ENCODE measurements at places on chromosomes 1 and 21.
A peak's percentile ranks its signal among the peaks of the same experiment; 100 is the strongest.

- DNase-seq: peak; percentile 98
These were observed at the start of gene TMEM222 for GRCh38 chr1:27321813-27322568. TSS of gene TMEM222 (plus strand) at chr1:27322163. CDS start at chr1:27322198, 35 bp downstream.

DNA sequence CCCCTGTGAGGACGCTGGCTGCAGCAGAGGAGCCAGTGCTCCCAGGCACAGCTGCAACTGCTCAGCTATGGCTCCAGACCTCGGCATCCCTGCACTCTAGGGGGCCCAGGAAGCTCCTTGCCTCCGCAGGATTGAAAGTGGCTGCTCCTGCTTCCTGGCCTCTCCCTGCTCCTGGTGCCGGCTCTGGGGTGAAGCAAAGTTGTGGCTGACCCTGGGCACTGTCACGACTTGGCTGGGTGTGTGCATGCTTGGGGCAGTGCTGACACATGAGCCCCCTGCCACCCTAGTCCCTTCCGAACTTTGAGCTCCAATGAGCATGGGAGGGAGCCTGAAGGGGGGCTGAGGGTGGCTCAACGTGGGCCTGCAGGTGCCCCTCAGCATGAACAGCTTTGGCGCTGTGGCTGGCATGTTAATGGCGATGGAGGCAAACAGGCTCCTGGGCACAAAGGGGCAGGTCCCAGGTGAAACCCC lies 1512.2 kb downstream of the KCNT2 start:
- DNase-seq: no peak

DNA sequence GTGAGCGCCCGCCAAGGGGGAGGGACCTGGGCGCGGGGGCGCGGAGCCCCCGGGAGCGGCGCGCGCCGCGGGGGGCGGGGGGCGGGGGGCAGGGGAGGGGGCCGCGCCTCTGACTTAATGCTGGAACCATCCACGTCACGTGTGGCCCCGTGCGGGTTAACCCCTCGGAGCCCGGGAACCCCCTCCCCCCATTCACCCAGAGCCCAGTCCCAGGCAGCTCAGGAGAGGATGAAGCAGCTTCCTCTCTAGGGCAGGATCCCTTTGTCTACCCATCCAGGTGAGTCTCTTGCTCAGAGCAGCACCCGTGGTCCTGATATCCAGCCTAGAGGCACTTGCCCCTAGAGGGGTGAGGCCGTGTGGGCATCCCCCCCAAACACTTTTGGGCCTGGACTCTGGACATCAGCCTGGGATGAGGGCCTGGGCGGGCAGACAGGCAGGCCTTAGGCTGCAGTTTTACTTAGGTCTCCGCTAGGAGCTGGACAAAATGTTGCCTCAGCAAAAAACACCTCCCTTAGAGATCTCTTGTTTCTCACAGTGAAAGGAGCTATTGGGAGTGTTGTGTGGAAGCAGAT lies at the start of gene ALX3:
Gene ALX3 (minus strand): TSS at position 2 of the 572 bp plus-strand sequence. CDS start 60 bp downstream, outside the sequence.
- DNase-seq: no peak

- no peak for DNase-seq
These were observed 7.8 kb downstream of the KCNJ10 start for GRCh38 chr1:160062230-160062532.

- no peak for DNase-seq
These were observed 3.4 kb upstream of the RGS16 start for GRCh38 chr1:182607566-182607965.

GRCh38 chr1:182303778-182304177 lies 87.8 kb downstream of the GLUL start:
- DNase-seq: no peak

- DNase-seq: no peak
These were observed 58.0 kb downstream of the B3GALT5 start for GRCh38 chr21:39670701-39671100.

- no peak for DNase-seq
These were observed 391.7 kb downstream of the KCTD3 start for GRCh38 chr1:215958841-215959240.

DNA sequence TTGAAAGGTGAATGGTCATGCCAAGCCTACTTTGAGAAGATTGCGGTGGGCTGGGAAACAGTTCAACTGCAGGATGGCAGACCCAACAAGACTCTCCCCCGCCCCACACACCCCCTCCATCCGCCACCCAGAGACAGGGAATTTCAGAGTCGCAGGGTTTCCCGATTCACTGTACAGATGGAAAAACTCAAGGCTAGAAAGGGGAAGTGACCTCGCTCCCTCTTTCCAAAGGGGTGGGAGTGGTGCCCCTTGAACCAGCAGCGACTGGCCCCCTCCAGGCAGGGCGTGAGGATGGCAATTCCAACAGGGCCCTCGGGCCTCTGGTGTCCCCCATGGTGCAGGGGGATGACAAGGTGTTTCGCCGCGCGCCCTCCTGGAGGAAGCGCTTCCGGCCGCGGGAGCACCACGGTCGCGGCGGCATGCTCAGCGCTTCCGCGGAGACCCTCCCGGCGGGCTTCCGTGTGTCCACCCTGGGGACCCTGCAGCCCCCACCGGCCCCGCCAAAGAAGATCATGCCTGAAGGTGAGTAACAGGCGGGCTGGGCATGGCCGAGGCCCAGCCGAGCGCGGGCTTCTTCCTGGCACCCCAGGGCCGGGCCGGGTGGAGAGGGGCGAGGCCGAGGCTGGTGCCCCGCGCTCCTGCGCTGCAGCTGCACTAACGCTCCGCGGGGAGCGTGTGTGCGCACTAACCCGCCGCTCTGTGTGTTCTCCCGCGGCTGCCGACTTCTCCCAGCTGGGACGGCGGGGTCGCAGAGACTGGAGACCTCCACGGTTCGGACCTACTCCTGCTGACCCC lies 10.4 kb downstream of the MYOG start:
- no peak for DNase-seq

GRCh38 chr1:59952065-59952464 lies 25.5 kb upstream of the CYP2J2 start:
- no peak for DNase-seq

GRCh38 chr21:25688275-25689155 lies 46.2 kb downstream of the ATP5PF start:
- no peak for DNase-seq

- no peak for DNase-seq
These were observed 100.5 kb downstream of the SYF2 start for GRCh38 chr1:25131794-25132193.

GRCh38 chr1:68377098-68377497 lies 72.7 kb downstream of the RPE65 start:
- DNase-seq: no peak

GRCh38 chr1:37945743-37946702 lies 830 bp downstream of the INPP5B start:
- DNase-seq: peak; percentile 73

DNA sequence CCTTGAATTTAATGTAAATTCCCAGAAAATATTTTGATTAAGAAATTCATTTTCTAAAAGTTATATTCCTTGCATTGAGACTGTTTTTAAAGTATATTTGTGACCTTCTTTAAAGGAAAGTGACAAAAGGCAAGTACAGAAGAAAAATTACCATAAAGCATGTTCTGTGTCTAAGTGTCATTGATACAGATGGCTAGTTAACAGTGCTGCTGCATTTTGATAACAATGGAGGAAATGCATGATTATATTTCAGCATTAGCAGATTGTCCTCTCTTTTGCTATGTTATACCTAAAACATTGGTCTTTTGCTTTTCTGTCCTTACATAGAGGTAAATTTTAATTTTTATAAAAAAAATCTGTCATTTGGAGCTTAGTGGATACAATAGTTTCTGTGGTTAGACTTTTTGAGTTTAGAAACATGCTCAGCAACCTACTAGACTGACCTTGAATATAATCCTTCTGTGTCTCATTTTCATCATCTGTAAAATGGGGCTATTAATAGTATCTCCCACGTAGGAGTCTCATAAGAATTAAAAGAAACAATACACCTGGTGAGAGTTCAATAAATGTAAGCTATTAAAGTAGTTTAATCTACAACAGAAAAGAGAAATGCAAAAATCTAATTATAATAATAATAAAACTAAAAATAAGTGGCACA lies 51.1 kb upstream of the RGS21 start:
- no peak for DNase-seq

GRCh38 chr1:184622136-184622823 lies 132.4 kb downstream of the EDEM3 start:
- peak; percentile 87 for DNase-seq

- DNase-seq: no peak
These were observed 70.3 kb downstream of the TNFSF18 start for GRCh38 chr1:172980456-172980855.

GRCh38 chr21:36663033-36663855 lies 35.7 kb upstream of the SIM2 start:
- no peak for DNase-seq

DNA sequence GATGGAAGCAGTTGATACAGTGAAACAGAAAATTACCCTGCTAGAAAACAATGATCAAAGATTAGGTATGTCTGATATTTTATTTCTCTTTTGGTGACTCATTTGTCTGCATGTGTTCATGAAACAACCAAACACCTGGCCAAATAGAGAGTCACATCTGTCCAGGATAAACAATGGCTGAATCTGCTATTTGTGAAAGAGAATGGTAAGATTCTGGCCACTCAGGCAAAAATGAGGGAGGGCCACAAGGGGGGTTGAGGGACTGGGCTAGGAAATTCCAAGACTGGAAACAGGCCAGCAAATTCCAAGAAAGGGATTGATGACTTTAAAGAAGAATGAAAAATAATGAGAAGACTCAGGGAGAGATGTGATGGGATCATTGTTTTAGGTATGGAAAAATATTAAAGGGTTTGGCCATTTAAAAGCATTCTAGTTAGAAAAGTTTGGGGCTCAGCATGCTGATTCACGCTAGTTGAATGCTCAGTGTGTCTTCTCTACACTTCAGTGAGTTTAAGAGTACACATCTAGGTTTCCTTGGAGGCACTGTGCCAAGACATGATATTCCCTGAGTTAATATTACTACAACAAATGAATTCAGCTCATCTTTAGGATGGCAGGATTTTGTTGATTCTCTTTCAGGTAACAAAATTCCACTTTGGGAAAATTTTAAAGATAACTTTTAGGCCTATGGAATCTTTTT lies 44.9 kb downstream of the TRAF5 start:
- no peak for DNase-seq

DNA sequence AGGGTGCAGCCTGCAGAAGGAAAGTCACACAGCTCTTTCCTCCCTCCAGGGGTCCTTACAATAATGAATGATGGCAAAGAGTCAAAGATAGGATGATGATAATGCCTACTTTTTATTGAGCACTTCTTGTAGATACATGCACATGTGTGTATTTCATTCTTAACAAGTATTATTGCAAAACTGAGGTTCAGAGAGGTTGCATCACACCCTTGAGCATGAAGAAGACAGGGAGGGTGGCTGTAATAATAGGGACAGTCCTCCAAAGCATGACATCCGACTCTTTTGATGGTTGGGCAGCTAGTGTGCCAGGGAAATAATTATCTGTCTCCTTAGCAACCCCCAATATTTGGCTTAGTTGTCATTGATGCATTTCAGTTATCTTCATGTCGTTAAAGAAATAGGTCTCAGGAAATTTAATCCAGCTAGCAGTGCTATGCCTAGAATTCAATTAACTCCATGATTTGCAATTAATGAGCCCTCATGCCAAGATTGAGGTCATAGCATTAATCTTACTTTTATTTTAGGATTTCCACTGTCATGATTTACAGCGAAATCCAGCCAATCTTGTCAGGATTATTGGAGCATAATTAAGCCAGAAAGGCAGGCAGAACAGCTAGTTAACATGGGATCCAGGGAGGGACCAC lies 35.0 kb downstream of the DNAJC6 start:
- no peak for DNase-seq

DNA sequence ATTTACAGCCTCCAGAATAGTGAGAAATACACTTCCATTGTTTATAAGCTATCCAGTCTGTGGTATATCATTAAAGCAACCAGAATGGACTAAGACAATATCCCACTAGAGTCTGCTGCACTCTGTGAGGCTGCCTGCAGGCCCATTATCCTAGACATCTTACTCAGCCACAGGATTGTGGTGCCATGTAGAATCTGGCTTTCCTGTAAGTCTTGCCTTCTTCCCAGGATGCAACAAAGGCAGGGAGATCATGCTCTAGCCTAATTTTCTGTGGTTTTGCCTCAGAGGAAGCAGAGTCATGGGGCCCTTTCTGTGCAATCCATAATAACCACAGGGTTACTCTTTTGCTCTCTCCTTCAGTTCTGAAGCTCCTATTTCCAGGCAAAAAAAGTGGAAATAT lies 299.1 kb upstream of the DEPDC1 start:
- no peak for DNase-seq

DNA sequence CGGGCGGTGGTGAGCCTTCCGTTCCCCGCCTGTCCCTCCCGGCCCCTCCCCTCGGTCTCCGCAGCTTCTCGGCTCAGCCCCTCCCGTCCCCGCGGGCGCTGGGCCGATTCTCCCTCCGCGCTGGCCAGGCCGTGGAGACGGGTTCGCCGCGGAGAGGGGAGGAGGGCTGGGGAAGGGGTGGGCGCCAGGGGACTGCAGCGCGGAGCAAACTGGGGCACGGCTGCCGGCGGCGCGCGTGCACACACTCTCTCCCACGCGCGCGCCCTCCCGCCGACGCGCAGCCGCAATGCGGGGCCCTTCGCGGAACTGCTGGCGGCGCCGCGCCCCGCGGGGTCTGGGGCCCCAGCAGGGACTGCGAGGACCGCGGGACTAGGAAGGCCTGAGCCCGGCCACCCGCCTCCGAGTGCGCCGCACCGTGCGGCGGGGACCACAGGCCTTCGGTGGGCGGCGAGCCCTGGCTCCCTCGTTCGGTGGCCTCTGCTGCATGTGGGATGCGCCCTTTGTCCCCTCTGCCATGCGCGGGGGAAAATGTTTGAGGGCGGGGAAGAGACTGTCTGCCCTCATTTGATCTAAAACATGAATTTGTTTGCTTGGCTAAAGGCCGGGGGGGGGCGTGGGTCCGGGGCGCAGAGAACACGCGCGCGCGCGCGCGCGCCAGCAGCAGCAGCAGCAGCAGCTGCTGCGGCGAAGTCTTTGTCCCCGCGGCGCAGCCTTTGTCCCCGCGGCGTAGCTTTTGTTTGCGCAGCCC lies 90.7 kb upstream of the VAMP3 start:
- DNase-seq: no peak

- DNase-seq: no peak
These were observed 1260.7 kb downstream of the PLA2G4A start for GRCh38 chr1:188089461-188089860.

- DNase-seq: no peak
These were observed 113.6 kb upstream of the CYYR1 start for GRCh38 chr21:26686705-26687104.

- DNase-seq: no peak
These were observed 7.4 kb downstream of the ZNF436 start for GRCh38 chr1:23362218-23362713.

DNA sequence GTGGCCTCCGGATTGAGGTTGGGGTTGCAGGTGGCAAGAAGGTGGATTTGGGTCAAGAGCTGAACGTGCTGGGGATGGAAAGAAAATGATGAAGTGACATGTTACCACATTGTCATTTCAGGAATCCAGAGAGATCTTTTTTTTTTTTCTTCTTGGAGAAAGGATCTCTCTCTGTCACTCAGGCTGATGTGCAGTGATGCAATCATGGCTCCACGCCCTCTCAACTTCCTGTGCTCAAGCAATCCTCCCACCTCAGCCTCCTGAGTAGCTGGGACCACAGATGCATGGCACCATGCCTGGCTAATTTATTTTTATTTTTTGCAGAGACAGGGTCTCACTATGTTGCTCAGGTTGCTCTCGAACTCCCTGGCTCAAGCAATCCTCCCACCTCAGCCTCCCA lies 80.6 kb downstream of the GON4L start:
- DNase-seq: no peak

GRCh38 chr1:109793486-109794318 lies 30.0 kb upstream of the EPS8L3 start:
- peak; percentile 54 for DNase-seq

GRCh38 chr1:245652660-245653427 lies 498.1 kb downstream of the KIF26B start:
- DNase-seq: no peak

GRCh38 chr1:55861676-55862340 lies 646.6 kb upstream of the USP24 start:
- no peak for DNase-seq

- DNase-seq: no peak
These were observed 35.0 kb upstream of the AGO1 start for GRCh38 chr1:35847935-35848565.
